ENCODE measurements at places on chromosomes 3 and 15. TPM values are rescaled to one million over a fixed set of nuclear protein-coding genes. Genes with fewer than 3 reads are reported as not detected.

Gene GOLGA8O
- not detected for polyA plus RNA-seq

Gene STX19
- polyA plus RNA-seq = 1.5 TPM

Gene GOLGA8K
- 2.7 TPM for polyA plus RNA-seq

Gene FILIP1L
- polyA plus RNA-seq = 67.5 TPM

Gene C2CD4A
- not detected for polyA plus RNA-seq

Gene SUCLG2
- polyA plus RNA-seq = 28.6 TPM

Gene PLSCR4
- 18.7 TPM for polyA plus RNA-seq

Gene TMEM108
- 16.3 TPM for polyA plus RNA-seq

Gene ANKRD63
- not detected for polyA plus RNA-seq

Gene DOCK3
- 0.26 TPM for polyA plus RNA-seq

Gene CCR3
- polyA plus RNA-seq = 0.10 TPM

Gene MORC1
- polyA plus RNA-seq = not detected

Gene CNTN3
- 15.2 TPM for polyA plus RNA-seq

Gene ERC2
- 1.1 TPM for polyA plus RNA-seq

Gene CFAP91
- polyA plus RNA-seq = 0.27 TPM

Gene TRPC1
- polyA plus RNA-seq = 6.8 TPM

Gene RPS27L
- 56.7 TPM for polyA plus RNA-seq

Gene LYSMD4
- polyA plus RNA-seq = 9.7 TPM
